ENCODE measurements at places on chromosomes 5 and 9.
A peak's percentile ranks its signal among the peaks of the same experiment; 100 is the strongest.

GRCh38 chr9:74672237-74672636 is 175.1 kb downstream of the RORB start:
- H3K27me3 ChIP-seq, result no peaks in the 10 kb centered on the region
- H3K4me3 ChIP-seq, result no peak overlapping the region
- H3K36me3 ChIP-seq, result no peaks in the 10 kb centered on the region
- H3K4me1 ChIP-seq, result no peaks in the 10 kb centered on the region

GRCh38 chr5:57993866-57994265 is 466.0 kb downstream of the PLK2 start:
- no peaks in the 10 kb centered on the region for H3K36me3 ChIP-seq
- H3K4me3 ChIP-seq, result no peak overlapping the region
- DNase-seq, result no peak
- no peaks in the 10 kb centered on the region for H3K4me1 ChIP-seq
- H3K27me3 ChIP-seq, result no peaks in the 10 kb centered on the region
- H3K27ac ChIP-seq, result no peak overlapping the region

GRCh38 chr9:90343991-90344390 is 298.6 kb downstream of the DIRAS2 start:
- DNase-seq, result no peak
- no peak overlapping the region for H3K27ac ChIP-seq
- H3K4me1 ChIP-seq, result no peaks in the 10 kb centered on the region
- H3K4me3 ChIP-seq, result no peak overlapping the region
- no peaks in the 10 kb centered on the region for H3K27me3 ChIP-seq
- no peaks in the 10 kb centered on the region for H3K36me3 ChIP-seq

DNA sequence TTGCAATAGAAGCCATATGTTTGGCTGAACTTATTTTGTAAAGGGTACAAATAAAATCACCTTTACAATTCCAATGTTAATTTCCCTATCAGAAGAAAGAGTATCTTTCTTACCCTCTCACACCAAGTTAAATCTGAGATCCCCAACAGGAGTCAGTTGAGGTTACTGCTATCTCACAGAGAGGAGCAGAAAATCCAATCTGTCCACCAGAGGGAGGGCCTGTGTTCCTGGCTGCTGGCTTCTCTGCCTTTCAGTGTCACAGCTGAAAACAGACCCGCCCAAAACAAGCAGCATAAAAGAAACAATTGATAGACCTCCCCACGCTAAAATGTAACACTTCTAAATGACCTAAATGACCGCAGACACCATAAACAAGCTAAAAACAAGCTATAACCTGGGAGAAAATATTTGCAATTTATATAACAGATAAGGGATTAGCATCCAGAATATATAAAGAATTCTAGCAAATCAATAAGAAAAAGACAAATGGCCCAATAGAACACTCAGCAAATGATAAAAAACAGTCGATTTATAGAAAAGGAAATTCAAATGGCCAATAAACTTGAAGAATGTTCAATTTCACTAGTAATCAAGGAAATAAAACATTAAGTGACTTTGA is 24.5 kb upstream of the MVB12B start:
- no peaks in the 10 kb centered on the region for H3K4me1 ChIP-seq
- no peak overlapping the region for H3K4me3 ChIP-seq
- no peak overlapping the region for H3K27ac ChIP-seq
- peak; percentile 41 for DNase-seq
- H3K27me3 ChIP-seq, result no peaks in the 10 kb centered on the region

DNA sequence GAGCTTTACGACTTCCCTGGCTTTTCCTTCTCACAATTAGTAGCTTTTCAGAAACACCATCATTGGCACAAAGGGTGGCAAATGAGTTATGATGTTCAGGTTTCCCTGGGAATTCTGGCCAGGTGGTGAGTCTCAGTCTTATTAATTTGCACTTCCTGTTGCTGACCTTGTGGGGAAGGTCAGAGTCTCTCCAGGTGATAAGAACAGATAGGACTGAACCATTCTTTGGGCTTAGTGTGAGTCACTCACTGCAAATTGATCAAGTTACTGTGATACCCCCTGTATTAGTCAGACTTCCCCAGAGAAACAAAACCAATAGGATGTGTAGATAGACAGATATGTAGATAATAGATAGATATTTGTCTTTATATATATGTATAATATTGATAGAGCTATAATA is 53.8 kb upstream of the RANBP3L start:
- DNase-seq, result no peak
- H3K36me3 ChIP-seq, result no peaks in the 10 kb centered on the region
- no peaks in the 10 kb centered on the region for H3K27me3 ChIP-seq
- H3K4me1 ChIP-seq, result no peaks in the 10 kb centered on the region
- H3K4me3 ChIP-seq, result no peak overlapping the region
- no peak overlapping the region for H3K27ac ChIP-seq

DNA sequence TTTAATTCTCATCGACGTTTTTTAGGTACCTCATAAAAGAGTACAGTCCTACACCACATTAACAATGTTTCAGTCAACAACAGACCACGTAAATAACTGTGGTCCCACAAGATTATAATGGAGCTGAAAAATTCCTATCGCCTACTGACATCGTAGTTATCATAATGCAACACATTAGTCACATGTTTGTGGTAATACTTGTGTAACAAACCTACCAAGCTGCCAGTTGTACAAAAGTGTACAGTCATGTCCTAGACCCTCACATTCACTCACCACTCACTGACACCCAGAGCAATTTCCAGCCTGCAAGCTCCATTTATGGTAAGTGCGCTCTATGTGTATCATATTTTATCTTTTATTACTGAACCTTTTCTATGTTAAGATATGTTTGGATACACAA is 16.8 kb downstream of the GNAQ start:
- H3K4me3 ChIP-seq, result no peak overlapping the region
- peaks cover 11% of the 10 kb centered on the region for H3K4me1 ChIP-seq
- no peaks in the 10 kb centered on the region for H3K27me3 ChIP-seq
- no peaks in the 10 kb centered on the region for H3K36me3 ChIP-seq
- DNase-seq, result no peak
- no peak overlapping the region for H3K27ac ChIP-seq

DNA sequence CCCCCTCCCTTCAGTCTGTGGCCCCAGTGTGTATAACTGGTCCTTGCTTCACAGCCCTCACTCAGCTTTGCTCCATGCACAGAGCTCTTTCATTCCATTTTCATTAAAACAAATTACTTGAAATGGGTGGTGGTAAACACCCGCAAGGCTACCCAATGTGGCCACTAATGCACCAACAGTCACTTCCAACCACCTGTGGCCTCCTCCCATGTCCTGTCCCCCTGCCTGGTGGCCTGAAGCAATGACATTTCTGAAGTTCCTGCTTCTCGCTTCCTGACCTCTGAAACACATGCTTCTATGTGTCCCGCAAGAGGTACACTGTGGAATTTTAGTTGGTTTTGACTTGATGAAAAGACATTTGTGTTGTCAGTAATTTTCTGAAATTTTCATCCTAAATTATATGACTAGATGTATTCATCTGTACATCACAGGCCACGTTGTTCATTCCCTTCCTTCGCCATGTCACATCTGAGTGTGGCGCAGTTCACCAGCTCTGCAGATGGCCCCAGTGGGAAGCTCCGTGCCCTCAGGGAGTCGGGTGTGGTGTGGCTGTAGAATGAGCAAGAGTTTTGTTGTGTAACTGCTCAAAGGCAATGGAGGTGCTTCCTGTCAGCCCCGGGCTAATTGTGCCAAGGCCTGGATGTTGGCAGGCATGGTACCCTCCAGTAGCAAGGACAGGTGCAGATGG is 9.6 kb downstream of the ROPN1L start:
- H3K27me3 ChIP-seq, result no peaks in the 10 kb centered on the region
- H3K4me1 ChIP-seq, result peaks cover 16% of the 10 kb centered on the region
- DNase-seq, result no peak
- no peak overlapping the region for H3K27ac ChIP-seq
- no peak overlapping the region for H3K4me3 ChIP-seq

DNA sequence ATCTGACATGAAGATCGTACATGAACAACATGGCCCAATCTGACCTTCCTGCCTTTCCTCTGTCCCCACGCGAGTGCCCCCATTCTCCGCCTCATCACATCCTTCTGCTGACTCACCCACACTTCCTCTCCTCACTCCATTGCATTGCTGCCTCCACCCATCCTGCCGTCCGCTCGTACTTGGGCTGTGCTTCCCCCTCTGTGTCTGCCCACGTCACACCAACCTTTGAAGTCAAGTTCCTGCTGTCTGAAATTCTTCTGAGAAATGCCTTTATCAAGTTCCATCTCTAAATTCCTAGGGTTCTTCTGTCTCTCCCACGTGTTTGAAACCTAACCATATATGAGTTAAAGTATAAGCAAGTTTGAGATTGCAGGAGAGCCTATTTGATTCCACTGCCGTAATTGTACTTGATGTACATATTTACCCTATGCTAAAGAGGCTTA is 18.0 kb upstream of the STARD4 start:
- H3K4me1 ChIP-seq, result peaks cover 13% of the 10 kb centered on the region
- peak overlapping the region; percentile 21 for H3K4me3 ChIP-seq
- no peaks in the 10 kb centered on the region for H3K36me3 ChIP-seq
- peak overlapping the region; percentile 73 for H3K27ac ChIP-seq

DNA sequence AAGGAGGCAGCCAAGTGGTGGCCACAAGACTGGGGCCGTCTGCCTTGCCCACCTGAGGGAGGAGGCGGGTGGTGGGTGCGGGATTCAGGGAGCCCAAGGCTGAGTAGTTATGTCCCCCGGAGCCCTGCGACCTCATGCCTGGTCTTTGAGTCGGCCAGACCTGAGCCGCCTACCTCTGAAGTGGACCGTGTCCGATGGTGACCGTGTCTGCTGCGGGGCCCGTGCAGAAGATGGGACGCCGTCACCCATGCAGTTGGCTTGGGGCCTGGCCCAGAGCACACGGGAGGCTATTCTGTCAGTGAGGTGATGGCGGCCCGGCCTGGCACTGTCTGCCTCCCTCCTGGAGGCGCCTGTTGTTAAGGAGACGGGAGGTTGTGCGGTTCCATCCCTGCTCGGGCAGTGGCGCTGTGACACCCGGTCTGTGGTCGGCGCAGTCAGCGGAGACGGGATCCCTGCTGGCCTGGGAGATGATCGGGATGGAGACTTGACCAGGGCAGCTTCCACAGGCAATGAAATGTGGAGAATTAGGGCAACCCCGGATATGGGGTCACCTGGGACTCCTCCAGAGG is 62.5 kb upstream of the FCN2 start:
- no peak overlapping the region for H3K27ac ChIP-seq
- H3K4me1 ChIP-seq, result no peaks in the 10 kb centered on the region
- no peaks in the 10 kb centered on the region for H3K27me3 ChIP-seq
- DNase-seq, result no peak
- H3K4me3 ChIP-seq, result no peak overlapping the region

- no peaks in the 10 kb centered on the region for H3K36me3 ChIP-seq
- no peaks in the 10 kb centered on the region for H3K27me3 ChIP-seq
- H3K4me3 ChIP-seq, result no peak overlapping the region
- DNase-seq, result no peak
- no peaks in the 10 kb centered on the region for H3K4me1 ChIP-seq
Measured at GRCh38 chr5:93874080-93874479, 132.7 kb upstream of the POU5F2 start.

DNA sequence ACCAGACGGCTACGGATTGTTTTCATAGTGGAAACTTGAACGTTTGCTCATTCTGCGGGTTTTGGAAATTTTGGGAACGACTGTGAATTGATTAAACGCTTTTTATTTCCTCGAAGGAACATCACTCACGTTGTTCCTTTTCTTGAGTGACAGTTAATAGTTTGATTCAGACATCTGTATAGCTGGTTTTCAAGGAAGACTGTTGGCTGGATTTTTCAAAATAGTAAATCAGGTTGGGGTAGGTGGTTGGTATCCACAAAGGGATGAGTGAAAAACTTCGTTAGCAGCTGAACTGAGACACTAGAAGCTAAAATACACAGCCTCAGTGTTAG is 1.1 kb downstream of the TGFBR1 start:
- peak overlapping the region; percentile 63 for H3K27ac ChIP-seq
- no peaks in the 10 kb centered on the region for H3K36me3 ChIP-seq
- H3K4me1 ChIP-seq, result peaks cover 43% of the 10 kb centered on the region
- no peak for DNase-seq
- peak overlapping the region; percentile 81 for H3K4me3 ChIP-seq

DNA sequence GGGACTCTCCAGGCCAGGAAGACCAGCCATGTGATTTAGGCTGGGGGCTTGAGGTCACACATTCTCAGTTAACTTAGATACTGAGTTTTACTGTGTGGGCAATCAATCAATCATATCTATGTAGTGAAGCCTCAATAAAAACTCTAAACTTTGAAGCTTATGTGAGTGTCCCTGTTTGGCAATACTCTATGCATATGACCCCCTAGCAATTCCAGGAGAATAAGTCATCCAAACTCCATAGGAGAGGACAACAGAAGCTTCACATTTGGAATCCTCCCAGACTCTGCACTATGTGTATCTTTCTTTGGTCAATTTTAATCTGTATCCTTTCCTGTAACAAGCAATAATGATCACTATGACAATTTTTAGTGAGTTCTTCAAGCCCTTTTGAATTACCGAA is 216.8 kb upstream of the RGMB start:
- no peak for DNase-seq
- no peaks in the 10 kb centered on the region for H3K4me1 ChIP-seq
- no peak overlapping the region for H3K4me3 ChIP-seq
- no peaks in the 10 kb centered on the region for H3K27me3 ChIP-seq

GRCh38 chr5:37619353-37619752 is 220.5 kb downstream of the GDNF start:
- peaks cover 3% of the 10 kb centered on the region for H3K36me3 ChIP-seq
- H3K27ac ChIP-seq, result no peak overlapping the region
- DNase-seq, result no peak
- H3K4me3 ChIP-seq, result no peak overlapping the region

GRCh38 chr5:88659529-88660263 is 223.3 kb downstream of the MEF2C start:
- H3K27me3 ChIP-seq, result peaks cover 36% of the 10 kb centered on the region
- peaks cover 16% of the 10 kb centered on the region for H3K4me1 ChIP-seq
- no peaks in the 10 kb centered on the region for H3K36me3 ChIP-seq

DNA sequence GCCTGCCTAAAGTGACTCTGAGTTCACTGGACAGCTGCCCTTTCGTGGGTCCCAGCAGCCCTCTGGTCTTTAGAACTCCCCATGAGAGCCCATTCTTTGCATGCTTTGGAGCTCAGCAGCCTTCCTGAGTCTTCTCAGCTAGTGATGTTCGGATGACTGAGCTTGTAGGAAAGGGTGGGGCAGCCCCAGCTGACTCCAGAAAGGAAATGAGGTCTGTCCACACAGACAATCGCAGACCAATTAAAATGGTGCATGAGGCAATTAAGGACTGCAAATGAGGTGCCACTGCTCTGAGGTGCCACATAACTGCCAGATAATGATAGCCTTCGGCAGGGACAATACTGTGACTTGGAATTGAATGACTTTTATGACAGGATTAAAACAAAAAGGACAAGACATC is 25.4 kb upstream of the TOMM5 start:
- H3K36me3 ChIP-seq, result no peaks in the 10 kb centered on the region
- H3K4me3 ChIP-seq, result no peak overlapping the region
- no peak overlapping the region for H3K27ac ChIP-seq
- H3K27me3 ChIP-seq, result no peaks in the 10 kb centered on the region
- DNase-seq, result no peak
